Activated CD8-positive, alpha-beta memory T cell treated with anti-CD3 and anti-CD28 coated beads for 4 hours (primary cell): ENCODE measurements at places on chromosomes 12 and 14.

DNA sequence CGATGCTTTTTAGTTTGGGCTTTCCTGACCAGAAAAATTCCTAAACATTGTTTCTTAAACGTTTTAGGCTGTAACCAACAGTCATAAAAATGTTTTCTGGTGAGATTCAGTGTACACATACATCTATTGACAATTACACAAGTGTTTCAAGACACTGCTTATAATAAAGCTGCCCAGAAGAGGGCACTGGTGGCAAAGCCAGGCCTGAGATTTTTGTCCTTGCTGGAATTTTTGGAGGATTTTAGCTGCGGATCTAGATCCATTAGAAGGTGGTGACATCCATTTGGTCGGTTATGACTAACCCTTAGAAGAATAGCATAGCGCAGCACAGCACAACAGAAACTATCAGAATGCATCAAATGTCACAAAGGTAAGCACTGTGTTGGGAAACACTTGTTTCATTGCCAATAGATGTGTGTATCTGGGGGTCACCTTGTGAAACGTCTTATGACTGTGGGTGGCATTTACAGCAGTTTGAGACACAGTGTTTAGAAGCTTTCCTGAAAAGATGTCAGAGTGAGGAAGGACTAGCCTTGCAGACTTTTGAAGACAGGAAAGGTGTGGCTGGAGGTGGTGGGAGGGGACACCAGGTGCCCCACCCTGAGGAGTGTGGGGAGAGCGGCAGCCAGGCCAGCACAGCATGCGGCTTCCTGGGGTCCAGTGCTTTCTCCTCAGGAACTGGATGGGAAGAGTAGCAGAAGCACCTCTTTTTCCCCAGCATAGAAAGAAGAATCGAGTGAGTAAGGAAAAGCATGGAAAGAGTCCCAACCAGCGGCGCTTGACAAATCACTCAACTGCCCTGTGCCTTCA, 54.7 kb upstream of the FKBP4 start:
- DNase-seq, result no peak

DNA sequence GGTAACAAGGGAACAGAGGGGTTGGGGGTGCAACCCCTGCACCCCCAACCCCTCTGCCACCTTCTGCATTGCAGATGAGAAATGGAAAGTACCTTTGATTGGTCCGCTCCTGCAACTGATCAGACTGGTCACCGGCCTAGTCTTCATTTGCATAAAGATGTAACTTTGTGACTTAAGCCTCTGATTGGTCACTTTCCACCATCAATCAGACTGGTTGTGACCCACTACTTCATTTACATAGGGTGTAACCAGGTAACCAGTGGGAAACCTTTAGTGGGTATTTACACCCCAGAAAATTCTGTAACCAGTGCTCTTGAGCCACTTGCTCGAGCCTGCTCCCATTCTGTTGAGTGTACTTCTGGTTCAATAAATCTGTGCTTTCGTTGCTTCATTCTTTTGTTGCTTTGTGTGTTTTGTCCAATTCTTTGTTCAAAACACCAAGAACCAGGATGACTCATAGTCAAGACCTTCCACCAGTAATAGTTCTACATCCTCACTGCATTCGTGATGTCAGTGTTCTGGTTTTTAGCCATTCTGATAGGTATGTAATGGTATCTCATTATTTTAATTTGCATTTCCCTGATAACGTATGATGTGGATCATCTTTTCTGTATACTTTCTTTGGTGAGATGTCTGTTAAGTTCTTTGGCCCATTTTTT, 30.8 kb downstream of the LEMD3 start:
- no peak for DNase-seq

GRCh38 chr14:86639146-86639545, 1109.2 kb downstream of the FLRT2 start:
- no peak for DNase-seq

GRCh38 chr12:46914336-46914735, 88.5 kb upstream of the SLC38A4 start:
- DNase-seq, result no peak
